Stimulated activated CD8-positive, alpha-beta memory T cell treated with anti-CD3 and anti-CD28 coated beads, Interleukin-15, amount 100 ng/mL, for 1 hour (primary cell): ENCODE measurements at places on chromosomes 11 and 22.
A peak's percentile ranks its signal among the peaks of the same experiment; 100 is the strongest.

GRCh38 chr22:17501679-17502285 is 61.5 kb upstream of the SLC25A18 start:
- DNase-seq, result no peak

GRCh38 chr11:65710421-65710820 is 1.6 kb upstream of the KAT5 start:
- no peak for DNase-seq

DNA sequence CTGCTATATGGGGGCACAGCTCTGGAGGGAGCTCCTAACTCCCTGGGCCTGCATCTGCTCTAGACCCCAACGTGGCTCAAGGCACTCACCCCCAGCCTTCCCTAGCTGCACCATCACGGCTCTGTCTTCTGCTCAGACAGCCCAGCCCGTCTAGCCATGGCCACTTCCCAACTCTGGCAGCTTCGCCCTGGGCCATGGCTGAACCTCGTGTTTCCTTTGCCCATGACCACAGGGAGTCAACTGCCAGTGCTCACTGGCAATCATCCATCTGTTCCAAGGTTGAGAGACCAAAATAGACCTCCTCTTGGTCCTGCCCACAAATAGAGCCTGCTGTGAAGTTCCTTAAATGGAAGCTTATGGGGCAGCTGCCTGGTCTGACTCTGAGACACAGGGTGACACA is 5.4 kb downstream of the LMO1 start:
- DNase-seq, result no peak

DNA sequence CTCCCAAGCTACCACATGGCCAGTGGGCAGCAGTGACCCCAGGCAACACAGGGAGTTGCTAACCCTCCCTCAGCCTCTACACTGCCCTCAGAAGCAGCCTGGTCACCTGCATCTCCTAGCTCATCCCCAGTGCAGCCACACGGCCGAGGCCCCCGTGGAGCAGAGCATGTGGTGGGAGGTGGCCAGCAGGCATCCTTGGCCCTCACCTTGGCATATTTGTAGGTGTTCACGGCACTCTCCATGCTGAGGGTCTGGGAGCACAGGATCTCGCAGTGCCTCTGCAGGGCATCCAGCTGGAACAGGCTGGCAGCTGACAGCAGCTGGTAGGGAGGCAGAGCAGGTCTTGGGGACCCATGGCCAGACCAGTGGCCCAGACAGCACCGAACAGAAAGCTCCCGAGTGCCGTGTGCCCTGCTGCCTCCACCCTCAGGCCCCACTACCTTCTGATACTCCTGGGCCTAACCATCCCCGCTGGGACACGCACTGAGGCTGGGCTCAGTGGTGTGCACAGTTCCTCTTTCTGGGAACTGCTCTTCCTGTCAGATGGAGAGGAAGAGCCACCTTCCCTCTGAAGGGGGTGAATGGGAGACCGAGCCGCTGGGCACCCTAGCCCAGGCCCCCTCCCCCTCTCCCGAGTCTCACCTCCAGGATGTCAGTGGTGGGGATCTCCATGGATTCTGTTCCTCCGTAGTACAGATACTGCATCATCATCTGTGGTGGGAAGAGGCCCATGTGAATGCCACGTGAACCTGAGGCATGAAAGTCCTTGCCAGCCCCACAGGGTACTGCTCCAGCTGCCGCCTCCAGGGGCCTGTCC is 48.8 kb downstream of the NAT10 start:
- no peak for DNase-seq

DNA sequence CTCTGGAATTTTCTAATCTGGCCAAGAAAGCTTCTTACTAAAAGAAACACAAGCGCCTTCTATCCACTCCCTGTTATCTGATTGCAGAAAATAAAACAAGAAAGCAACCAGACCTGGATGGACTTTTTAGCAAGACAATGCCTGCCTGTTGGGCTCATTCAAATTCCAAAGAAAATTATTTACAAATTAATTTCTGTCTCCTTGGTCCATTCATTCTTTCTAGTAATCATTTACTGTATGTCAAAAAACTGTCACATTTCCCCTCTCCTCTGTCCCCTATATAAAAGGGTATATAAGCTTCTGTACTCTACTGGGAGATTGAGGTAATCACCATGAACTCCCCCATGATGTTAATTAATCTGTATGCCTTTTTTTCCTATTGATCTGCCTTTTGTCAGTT is 279.9 kb downstream of the DLG2 start:
- DNase-seq, result no peak

DNA sequence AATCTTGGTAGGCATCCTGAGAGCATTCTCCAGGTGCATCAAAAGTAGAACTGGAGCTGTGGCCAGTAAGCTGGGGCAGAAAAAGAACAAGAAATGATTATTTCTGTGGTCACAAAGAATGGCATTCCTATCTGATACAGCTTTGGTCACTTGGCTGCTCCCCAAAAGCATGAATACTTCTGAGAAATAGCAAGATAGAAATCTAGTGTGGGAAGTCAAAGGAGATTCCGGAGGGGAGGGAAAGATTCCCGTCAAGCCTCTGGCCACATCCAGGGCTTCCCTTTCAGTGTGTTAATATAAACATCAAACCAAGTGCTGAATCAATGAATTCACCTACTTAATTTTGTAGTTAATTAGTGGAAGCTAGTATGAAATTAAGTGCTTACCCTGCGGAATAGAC is 1185.4 kb downstream of the LRRC4C start:
- DNase-seq, result no peak

DNA sequence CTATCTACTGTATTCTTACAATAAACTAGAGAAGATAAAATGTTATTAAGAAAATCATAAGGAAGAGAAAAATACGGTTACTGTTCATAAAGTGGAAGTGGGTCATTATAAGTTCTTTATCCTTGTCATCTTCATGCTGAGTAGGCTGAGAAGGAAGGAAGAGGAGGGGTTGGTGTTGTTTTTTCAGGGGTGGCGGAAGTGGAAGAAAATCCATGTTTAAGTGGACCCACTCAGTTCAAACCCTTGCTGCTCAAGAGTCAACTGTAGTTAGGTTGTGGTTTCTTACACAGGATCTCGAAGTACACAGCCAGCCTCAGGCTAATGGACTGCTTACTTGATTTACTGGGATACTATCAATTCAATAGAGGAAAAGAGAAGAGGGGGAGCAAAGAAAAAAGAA is 63.1 kb downstream of the PIWIL4 start:
- DNase-seq, result no peak

DNA sequence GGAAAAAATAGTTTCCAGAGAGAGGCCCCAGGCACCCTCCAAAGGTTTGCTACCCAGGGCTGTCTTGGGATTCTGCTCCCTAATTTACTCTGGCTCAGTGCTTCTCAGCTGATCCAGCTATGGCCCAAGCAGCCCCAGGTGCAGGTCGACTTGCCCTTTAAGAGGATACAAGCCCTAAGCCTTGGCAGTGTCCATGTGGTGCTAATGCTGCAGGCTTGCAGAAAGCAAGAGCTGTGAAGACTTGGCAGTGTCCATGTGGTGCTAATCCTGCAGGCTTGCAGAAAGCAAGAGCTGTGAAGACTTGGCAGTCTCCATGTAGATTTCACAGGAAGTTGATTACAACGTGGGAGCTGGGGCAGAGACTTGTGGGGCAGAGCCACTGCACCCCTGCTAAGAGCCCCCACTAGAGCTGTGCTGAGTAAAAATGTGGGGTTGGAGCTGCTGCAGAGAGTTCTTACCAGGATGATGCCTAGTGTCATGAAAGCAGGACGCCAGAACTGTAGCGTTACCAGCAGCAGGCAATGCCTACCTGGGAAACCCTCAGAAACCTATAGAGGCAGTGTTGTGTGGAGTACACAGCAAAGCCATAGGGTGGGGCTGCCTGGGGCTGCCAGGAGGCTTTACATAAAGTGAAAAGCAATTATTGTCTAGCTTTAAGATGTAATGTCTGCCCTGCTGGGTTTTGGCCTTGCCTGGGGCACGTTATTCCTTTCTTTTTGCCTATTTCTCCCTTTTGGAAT is 16.1 kb upstream of the OR52K1 start:
- no peak for DNase-seq

DNA sequence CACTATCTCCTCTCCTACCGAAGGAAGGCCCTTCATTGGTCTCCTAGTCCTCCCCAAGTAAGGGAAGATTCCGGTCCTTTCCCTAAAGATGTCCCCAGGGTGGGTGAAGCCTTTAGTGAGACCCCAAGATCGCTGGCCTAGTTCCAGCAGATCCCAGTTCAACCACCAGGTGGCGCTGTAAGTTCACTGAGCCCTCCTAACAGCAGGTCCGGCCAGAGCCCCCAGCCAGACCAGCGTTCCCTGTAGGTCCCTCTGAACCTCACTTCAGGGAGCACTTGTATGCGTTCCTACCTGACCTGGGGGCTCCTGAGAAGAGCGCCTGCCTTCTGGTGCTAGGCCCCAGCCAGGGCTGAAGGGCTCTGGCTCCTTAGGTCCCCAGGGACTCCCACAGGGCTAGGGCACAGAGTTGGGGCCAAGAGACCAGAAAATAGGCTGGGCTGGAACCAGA is 38.1 kb downstream of the LMO1 start:
- peak; percentile 54 for DNase-seq

DNA sequence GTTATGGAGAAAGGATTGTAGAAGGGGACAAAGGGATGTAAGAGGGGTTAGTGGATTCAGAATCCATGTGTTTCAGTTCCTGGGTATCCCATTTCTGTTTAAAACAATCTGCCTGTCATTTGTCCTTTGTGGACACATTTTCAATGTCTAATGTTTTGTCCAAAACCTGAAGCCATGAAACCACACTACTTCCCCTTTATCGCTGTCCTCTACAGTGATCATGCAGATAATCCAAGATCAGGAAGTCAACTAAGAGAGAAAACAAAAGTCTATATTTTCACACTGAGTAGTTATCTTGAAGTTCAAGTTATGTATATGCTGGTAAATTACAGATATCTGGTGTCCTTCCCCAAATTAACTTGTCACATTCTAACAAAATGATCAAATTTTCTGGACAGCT is 457.0 kb downstream of the NTM start:
- DNase-seq, result no peak

GRCh38 chr11:46265764-46266163 is 11.7 kb upstream of the CREB3L1 start:
- DNase-seq, result no peak

- no peak for DNase-seq
These were observed 7.1 kb downstream of the THYN1 start for GRCh38 chr11:134246100-134246499.

DNA sequence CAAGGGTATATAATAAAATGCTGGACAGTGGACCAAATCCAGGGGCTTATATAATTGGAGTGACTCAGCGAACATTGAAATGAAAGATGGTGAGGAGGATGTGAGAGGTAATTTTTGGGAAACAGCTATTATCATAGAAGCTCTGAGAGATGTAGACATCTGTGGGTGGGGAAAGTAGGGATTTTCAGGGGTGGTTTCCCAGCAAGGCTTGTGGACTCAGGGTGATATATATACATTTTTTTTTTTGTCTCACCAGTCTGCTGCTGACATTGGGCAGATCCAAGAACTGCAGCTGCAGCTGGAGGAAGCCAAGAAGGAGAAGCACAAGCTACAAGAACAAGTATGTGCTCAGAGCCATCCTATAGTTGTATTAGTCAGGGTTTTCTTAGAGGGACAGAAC is 208.1 kb downstream of the MYO18B start:
- DNase-seq, result no peak

GRCh38 chr22:17086296-17086695 is 1.5 kb downstream of the IL17RA start:
- no peak for DNase-seq
